Cardiac atrium fibroblast (primary cell): ENCODE measurements at places on chromosomes 13 and 19. TPM values are rescaled to one million over a fixed set of nuclear protein-coding genes. Genes with fewer than 3 reads are reported as not detected.

Gene PSG7
- total RNA-seq = 0.36 TPM in 1 of 2 replicates, not detected in the other

Gene EBI3
- 0.18 and 3.4 TPM in 2 replicates for total RNA-seq

Gene SHISA7
- not detected in 2 replicates for total RNA-seq

Gene CLEC17A
- total RNA-seq = not detected in 2 replicates

Gene SIGLECL1
- total RNA-seq = not detected in 2 replicates

Gene ZNF738
- 2.3 and 7.0 TPM in 2 replicates for total RNA-seq

Gene ZNF439
- total RNA-seq = 2.3 and 2.9 TPM in 2 replicates

Gene MEDAG
- 2.2 and 2.4 TPM in 2 replicates for total RNA-seq

Gene CEACAM5
- total RNA-seq = not detected in 2 replicates

Gene AP1M2
- not detected in 2 replicates for total RNA-seq

Gene DACT3
- 6.0 and 7.8 TPM in 2 replicates for total RNA-seq

Gene NKPD1
- total RNA-seq = not detected in 2 replicates

Gene FUT1
- 0.32 and 1.1 TPM in 2 replicates for total RNA-seq

Gene IFNL1
- not detected in 2 replicates for total RNA-seq
